T-helper 2 cell treated with Interferon-gamma antibody and Interleukin-4, amounts not matched to agents 5 μg/mL and 100 μg/mL, for 36 hours (primary cell): ENCODE measurements at places on chromosomes 7 and 10.
A peak's percentile ranks its signal among the peaks of the same experiment; 100 is the strongest.

GRCh38 chr7:54882694-54883093, 123.7 kb upstream of the SEC61G start:
- no peak overlapping the region for H3K4me3 ChIP-seq
- H3K4me1 ChIP-seq = no peaks in the 10 kb centered on the region
- H3K36me3 ChIP-seq = no peaks in the 10 kb centered on the region
- H3K27me3 ChIP-seq = no peaks in the 10 kb centered on the region
- DNase-seq = no peak

DNA sequence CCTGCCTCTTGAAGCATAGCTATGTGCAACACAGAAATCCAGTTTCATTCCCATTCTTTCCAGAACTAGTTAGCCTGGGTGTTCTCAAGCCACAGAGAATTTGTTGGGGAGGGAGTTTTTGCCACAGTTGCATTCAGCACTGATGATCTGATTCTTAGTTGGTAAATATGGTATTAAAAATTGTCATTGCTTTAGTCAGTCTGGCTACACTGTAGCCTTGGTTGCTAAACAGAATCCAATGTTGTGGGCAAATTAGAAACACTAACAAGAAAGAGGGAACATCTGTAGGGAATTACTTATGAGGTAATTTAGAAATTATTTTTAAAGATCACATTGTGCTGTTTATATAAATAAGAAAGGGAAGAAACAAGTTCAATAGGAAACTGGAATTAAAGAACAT, 57.0 kb upstream of the CC2D2B start:
- no peak overlapping the region for H3K27ac ChIP-seq
- peaks cover 11% of the 10 kb centered on the region for H3K27me3 ChIP-seq
- H3K4me3 ChIP-seq = no peak overlapping the region

DNA sequence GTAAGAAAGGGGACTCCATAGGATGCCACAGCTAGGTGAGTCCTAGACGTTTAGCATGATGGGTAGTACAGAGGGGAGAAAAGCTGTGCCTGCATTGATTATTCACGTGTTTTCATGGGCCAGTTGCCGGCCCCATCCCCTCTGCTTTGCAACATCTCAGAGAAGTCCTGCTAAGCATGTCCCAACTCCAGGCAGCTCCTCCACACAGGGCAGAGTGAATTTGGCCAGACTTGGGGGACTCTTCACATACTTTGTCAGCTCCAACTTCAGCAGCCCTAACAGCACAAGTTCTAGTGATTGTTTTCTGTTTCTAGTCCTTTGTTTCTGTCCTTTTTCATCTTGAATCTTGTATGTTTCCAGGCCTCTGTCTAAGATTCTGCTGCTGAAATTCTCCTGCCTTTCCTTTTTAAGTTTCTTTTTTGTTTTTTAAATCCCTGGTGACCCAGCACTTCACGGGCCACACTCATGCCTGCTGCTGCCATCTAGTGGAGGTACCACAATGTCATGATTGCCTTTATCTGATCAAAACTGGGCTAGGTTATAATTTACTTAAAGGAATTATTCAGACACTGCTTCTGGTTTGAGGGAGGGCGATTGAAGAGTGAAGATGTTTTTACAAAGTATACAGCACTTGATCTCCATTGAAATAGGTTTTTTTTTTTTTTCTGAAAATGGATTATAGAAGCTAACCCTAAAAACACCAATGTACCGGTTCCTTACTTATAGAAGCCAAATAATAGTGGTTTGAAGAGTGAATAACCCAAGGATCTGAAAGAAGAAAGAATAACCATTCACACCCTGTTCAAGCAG, 276.9 kb downstream of the CSTF2T start:
- H3K27ac ChIP-seq = no peak overlapping the region
- H3K36me3 ChIP-seq = no peaks in the 10 kb centered on the region
- H3K27me3 ChIP-seq = no peaks in the 10 kb centered on the region
- no peak for DNase-seq
- no peak overlapping the region for H3K4me3 ChIP-seq

DNA sequence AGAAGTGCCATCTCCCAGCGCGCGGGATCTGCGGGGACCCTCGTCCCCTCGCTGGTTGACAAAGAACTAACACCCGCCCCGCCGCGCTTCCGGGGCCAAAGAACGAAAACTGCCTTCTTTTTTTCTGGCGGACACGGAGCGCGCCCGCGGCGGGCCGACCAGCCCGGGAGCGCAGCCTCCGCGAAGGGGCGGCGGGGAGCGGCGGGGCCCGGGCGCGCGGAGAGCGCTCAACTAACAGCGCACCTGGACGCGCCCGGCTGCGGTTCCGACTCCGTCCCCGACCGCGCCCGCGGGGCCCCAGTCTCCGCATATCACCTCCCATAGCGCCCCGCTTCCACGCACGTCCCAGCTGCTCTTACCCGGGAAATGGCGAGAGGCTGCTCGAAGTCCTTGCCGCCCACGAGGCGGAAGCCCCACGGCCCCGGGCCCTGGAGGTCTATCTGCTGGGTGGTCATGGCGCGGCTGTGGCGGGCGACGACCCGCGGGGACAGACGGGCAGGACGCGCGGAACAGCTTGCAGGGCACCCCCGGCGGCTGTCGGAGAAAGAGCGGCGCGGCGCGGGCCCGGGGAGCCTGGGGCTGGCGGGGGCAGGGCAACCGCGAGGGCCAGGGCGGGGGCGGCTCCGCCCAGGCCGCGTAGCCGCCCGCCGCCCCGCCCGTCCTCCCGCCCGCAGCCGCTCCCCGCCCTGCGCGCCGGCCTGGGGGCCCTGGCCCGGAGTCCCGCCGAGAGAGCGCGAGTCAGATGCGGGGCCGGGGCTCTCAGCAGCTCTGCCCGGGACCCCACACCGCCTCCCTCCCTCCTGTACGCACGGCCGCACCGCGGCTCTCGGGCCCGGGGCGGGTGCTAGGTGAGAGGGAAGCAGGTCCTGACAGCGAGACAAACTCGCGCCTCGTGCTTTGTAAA, at the start of gene PDLIM1:
PDLIM1 (minus strand) TSS at position 543 of the 904 bp plus-strand sequence; CDS start at position 455, 88 bp downstream.
- H3K4me3 ChIP-seq = peak within 1 kb of the TSS; percentile 82
- H3K27ac ChIP-seq = peak within 1 kb of the TSS; percentile 62
- H3K27me3 ChIP-seq = peaks cover 45% of the 10 kb centered on the region
- H3K36me3 ChIP-seq = no peaks in the 10 kb centered on the region
- peaks cover 44% of the 10 kb centered on the region for H3K4me1 ChIP-seq

GRCh38 chr10:133388973-133389818, 4.8 kb upstream of the MTG1 start:
- H3K4me3 ChIP-seq = peak overlapping the region; percentile 86
- H3K27me3 ChIP-seq = no peaks in the 10 kb centered on the region
- peak overlapping the region; percentile 96 for H3K27ac ChIP-seq
- H3K36me3 ChIP-seq = peaks cover 3% of the 10 kb centered on the region

- H3K4me1 ChIP-seq = peaks cover 16% of the 10 kb centered on the region
- DNase-seq = no peak
- H3K36me3 ChIP-seq = no peaks in the 10 kb centered on the region
- H3K27ac ChIP-seq = no peak overlapping the region
These were observed 170.4 kb downstream of the ZNF438 start for GRCh38 chr10:30861221-30861620.

DNA sequence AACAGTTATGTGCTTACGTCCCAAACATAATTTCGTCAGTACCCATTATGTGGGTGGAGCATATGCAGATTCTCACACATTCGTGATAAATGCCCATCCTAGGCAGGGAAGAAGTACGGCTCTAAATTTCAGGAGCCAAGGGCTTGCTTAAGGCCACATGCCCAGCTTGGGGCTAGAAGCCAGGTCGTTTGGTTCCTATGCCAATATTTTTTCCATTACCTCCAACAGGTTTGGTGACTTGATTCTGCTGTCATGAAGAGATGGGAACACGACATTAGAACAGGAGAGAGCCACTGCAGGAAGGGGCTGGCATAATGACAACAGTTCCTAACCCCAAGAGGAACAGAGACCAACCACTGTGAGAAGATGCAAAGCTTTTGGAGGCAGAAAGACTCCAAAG, 85.1 kb downstream of the HIPK2 start:
- no peaks in the 10 kb centered on the region for H3K27me3 ChIP-seq
- no peak overlapping the region for H3K4me3 ChIP-seq
- DNase-seq = no peak
- peaks cover 15% of the 10 kb centered on the region for H3K36me3 ChIP-seq

- no peak overlapping the region for H3K27ac ChIP-seq
- no peak for DNase-seq
- H3K4me1 ChIP-seq = no peaks in the 10 kb centered on the region
These were observed 91.4 kb downstream of the EXOC4 start for GRCh38 chr7:133344275-133344674.

GRCh38 chr10:79446758-79447084, 1.3 kb upstream of the ZCCHC24 start:
- DNase-seq = no peak
- peaks cover 47% of the 10 kb centered on the region for H3K27me3 ChIP-seq
- peak overlapping the region; percentile 35 for H3K4me3 ChIP-seq

- H3K27ac ChIP-seq = peak overlapping the region; percentile 43
- H3K36me3 ChIP-seq = peaks cover 4% of the 10 kb centered on the region
- H3K4me3 ChIP-seq = peak overlapping the region; percentile 8
- no peak for DNase-seq
- peaks cover 19% of the 10 kb centered on the region for H3K4me1 ChIP-seq
- peaks cover 6% of the 10 kb centered on the region for H3K27me3 ChIP-seq
These were observed 32.3 kb downstream of the FAM107B start for GRCh38 chr10:14742382-14742781.

DNA sequence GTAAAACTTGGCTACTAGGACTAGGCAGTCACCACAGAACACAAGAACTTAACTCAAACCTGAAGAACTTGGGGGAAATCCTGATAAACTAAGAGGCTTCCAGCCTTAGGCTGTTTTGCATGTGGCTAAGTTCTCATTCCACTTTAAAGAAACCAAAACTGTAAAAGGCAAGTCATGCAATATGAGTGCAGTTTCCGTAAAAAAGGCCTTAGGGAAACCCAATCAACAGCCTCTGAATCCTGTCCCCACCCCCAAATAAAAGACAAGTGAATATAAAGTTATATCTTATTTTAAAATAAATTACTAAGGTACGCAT, 95.1 kb downstream of the USP6NL start:
- H3K4me1 ChIP-seq = peaks cover 8% of the 10 kb centered on the region
- H3K36me3 ChIP-seq = no peaks in the 10 kb centered on the region
- H3K27me3 ChIP-seq = peaks cover 32% of the 10 kb centered on the region
- no peak overlapping the region for H3K4me3 ChIP-seq

GRCh38 chr7:23357190-23358093, 58.3 kb downstream of the MALSU1 start:
- peak overlapping the region; percentile 72 for H3K27ac ChIP-seq
- H3K36me3 ChIP-seq = peaks cover 10% of the 10 kb centered on the region
- peaks cover 50% of the 10 kb centered on the region for H3K4me1 ChIP-seq
- H3K4me3 ChIP-seq = peak overlapping the region; percentile 60
- no peak for DNase-seq
- H3K27me3 ChIP-seq = no peaks in the 10 kb centered on the region

DNA sequence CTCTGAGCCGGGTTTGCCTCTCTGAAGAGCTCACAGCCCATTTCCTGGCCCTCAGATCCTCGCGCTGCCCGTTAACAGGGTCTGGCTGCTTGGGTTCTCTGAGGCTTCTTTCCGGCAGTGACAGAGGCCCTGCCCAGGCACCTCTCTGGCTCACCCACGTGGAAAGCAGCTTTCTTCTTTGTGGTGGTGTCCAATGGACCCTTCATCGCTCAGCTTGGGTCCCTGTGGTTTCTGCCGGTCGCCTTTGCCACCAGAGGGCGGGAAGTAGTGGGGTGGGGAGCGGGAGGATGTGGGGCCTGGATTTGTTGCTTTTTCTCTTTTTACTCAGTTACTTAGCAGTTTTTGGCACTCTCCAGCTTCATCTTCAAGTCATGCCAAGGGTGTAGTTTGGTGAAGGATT, 15.6 kb upstream of the JAKMIP3 start:
- no peak overlapping the region for H3K4me3 ChIP-seq
- no peak overlapping the region for H3K27ac ChIP-seq
- H3K4me1 ChIP-seq = no peaks in the 10 kb centered on the region
- DNase-seq = no peak
- peaks cover under 1% of the 10 kb centered on the region for H3K27me3 ChIP-seq
- H3K36me3 ChIP-seq = no peaks in the 10 kb centered on the region

- H3K4me1 ChIP-seq = peaks cover 75% of the 10 kb centered on the region
- no peak for DNase-seq
- peak overlapping the region; percentile 94 for H3K27ac ChIP-seq
- peaks cover 17% of the 10 kb centered on the region for H3K36me3 ChIP-seq
- peak overlapping the region; percentile 81 for H3K4me3 ChIP-seq
- H3K27me3 ChIP-seq = no peaks in the 10 kb centered on the region
These were observed 7.3 kb downstream of the AGFG2 start for GRCh38 chr7:100546129-100546925.

DNA sequence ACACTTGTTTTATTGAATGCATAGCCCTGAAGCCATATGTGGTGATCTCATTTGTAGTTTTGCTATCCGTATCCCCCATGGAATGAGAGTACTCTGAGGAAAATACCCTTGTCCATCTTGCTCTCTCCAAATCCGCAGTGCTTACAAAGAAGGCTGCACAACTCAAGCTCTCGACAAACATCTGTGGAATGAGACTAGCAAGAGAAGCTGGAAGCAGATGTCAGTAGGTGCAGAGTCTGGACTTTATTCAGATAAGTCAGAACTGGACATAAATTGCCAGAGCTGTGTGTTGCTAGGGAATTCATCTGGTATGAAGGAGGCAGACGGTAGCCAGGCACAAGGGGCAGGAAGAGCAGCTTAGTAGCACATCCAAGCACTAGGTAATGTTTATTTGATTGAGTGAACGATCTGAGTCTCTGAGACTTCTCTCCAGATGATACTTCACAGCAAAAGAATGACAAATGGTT, 1046.2 kb downstream of the XPNPEP1 start:
- H3K4me3 ChIP-seq = no peak overlapping the region
- H3K36me3 ChIP-seq = no peaks in the 10 kb centered on the region
- H3K27ac ChIP-seq = no peak overlapping the region
- DNase-seq = no peak
- no peaks in the 10 kb centered on the region for H3K27me3 ChIP-seq
- no peaks in the 10 kb centered on the region for H3K4me1 ChIP-seq

DNA sequence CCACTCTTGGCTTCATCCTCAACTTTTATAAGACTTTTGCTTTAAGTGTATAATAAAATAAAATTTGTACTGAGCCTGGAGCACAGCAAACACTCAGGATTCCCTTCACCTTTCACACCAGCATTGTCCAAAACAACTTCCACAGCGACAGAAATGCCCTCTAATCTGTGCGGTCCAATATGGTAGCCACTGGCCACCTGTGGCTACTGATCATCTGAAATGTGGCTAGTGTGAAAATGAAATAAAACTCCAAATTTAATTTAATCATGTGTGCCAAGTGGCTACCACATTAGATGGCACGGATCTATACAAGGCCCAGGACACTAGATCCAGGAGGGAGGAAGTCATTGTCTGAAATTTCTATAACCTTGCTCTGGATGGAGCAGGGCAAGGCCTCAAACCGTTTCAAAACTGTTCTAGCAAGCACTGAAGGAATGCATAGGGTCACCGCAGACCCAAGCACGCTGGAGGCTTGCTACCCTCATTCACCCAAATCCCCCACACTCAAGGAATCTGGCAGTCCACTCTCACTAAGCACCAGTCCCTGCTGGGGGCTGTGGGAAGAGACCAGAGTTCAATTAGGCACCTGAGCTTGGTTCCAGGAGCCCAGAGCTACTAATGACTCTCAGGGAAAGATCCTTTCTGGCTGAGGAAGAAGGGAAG, 6.3 kb upstream of the MYO1G start:
- no peak for DNase-seq
- peaks cover 51% of the 10 kb centered on the region for H3K36me3 ChIP-seq
- peak overlapping the region; percentile 98 for H3K27ac ChIP-seq
